Activated T-cell treated with anti-CD3 and anti-CD28 coated beads, Interleukin-2, amount 50 U/mL, for 1 hour (primary cell): ENCODE measurements at places on chromosomes 3 and 15.

DNA sequence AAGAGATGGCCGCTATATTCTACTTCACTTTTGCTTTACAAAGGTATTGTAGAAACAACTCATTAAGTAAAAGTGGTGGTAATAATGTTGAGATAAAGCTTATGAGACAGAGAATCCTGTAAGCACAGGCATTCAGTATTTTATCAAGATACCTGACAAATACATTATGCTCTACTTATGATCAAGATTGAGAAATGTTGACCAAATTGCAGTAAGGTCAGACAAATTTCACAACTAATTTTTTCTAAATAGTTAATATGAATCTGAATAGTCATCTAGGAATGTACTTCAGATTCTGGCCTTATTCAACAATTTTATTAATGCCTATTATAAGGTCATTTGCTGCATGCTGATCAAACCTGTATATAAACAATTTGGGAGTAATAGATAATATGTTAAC is 95.1 kb upstream of the MBNL1 start:
- DNase-seq, result no peak

- no peak for DNase-seq
Measured at GRCh38 chr3:11411956-11412355, 139.8 kb downstream of the ATG7 start.

- DNase-seq, result no peak
Measured at GRCh38 chr3:40754994-40755393, 230.2 kb downstream of the ZNF621 start.

DNA sequence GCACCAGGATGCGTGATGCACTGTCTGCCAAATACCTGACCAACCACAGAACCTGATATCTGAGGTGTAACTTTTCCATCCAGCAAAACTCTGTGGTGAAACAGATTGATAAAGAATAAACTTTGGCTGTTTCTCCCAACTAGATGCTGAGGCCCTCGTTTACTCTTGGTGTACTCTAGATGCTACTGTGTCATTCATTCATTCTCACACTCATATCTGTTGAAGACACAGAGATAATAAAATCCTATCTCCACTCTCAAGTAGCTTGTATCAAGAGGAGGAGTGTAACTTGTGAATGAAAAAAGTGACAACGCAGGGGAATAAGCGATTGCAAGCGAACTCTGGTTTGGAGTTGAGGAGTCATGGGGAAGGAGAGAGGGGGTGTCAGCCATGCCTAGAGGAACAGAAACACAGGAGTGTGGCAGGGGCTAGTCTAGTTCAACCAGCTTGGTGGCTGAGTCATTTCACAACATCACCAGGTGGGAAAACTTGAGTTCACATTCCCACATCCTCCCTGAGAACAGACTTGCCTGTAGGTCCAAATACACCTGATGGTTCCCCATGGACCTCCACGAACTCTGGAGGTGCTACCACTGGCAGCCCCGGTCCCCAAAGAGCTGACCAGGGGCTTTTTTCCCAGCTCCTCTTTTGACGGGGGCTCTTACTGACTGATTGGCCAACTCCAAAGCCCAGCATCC is 73.3 kb upstream of the SNRK start:
- no peak for DNase-seq

DNA sequence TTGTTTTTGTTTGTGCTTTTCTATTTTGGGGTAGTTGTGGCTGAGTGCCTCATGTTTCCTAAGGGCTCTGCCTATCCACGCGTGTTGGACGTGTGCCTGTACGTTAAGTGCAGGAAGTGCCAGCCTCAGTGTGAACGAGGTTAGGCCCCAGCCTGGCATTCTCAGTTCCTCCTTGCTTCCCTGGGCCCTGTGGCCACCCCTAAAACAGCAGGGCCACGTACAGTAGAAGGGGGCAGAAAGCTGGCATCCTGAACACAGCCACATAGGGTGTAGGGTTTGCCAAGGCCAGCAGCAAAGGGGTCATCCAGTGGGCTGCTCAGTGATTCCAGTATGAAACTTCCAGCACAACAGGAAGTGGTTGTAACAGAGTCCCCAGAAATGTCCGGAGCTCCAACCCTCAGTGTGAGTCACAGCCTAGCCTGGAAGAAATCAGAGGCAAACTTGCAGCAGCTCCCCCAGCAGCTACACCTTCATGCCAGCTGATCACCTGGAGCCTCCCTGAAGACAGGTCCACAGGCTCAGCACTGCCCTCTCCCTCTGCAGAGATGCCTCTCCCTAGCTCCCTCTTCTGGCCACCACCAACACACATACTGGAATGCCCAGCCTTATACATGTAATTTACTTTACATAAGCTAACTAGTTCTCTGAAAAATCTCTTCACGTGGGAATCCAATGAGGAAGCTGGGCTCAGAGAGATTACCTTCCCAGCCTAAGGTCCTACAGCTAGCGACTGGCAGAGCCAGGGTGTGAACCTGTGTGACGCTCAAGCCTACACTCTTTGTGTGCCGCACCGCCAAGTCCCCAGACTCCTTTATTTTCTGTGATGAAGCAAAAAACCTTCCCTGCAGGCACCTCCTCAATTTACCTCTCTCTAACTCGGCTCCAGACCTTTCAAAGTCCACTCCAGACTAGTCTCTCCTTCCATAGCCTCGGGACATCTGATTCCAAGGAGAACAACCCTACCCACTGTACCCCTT is 26.6 kb downstream of the ILDR1 start:
- DNase-seq, result no peak

DNA sequence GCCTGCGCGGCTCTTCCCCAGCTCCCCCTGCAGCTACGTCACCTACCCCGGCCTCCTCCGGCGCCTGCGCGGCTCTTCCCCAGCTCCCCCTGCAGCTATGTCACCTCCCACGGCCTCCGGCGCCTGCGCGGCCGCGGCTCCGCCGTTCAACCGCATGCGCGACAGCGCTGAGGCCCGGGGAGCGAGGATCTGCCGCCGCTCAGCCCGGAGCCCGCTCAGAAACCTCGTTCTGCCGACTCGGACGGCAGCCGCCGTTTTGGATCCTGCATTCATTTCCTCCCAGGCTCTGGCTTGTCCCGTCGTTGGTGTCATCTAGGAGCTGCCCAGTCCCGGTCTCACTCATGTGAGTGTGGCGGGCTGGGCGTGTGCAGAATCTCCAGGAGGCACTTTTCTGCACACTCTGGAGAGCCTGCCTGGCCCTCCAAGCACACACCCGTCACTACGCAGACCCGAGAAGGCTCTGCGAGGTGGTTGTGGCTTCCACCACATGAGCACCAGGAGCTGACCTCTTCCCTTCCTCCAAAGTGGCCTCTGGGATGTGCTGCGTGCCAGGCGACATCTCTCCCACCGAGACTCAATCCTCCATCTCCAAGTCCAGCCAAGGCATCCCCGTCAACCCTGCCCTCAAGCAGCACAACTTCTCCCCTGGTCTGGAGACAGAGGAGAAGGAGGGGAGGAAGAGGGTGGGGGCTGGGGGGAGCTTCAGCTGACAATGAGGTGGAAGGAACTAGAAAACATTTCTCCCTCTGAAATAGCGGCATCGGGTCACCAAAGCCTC is 165.3 kb downstream of the CHSY1 start:
- DNase-seq, result no peak

DNA sequence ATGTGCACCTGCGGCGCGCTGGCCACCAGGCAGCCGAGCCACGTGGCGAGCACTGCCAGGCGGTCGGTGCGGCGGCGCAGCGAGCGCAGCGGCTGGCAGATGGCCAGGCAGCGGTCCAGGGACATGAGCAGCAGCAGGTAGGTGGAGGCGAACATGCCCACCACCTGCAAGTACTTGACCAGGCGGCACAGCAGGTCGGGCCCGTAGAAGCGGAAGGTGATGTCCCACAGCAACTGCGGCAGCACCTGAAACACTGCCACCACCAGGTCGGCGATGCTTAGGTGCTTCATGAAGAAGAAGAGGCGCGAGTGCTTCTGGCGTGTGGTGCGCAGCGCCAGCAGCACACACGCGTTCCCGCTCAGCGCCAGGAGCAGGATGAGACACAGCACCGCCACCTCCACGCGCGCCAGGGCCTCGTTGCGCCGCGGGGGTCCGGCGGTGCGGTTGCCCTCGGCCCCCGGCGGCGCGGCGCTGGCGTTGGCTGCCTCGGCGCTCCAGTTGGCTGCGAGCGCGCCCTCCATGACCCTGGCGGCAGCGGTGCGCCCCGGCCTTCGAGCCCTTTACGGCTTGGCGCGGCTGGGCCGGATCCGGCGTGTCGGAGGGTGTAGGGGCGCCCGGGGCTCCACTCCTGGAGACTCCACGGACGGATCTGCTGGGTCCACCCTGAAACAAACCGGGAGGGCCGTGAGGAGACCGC is 1.6 kb downstream of the OXTR start:
- no peak for DNase-seq

- DNase-seq, result no peak
Measured at GRCh38 chr3:10508619-10509260, 3.4 kb upstream of the ATP2B2 start.

GRCh38 chr3:123802007-123802625 is 82.0 kb downstream of the MYLK start:
- no peak for DNase-seq

GRCh38 chr15:95604634-95605036 is 725.9 kb upstream of the NR2F2 start:
- DNase-seq, result no peak

DNA sequence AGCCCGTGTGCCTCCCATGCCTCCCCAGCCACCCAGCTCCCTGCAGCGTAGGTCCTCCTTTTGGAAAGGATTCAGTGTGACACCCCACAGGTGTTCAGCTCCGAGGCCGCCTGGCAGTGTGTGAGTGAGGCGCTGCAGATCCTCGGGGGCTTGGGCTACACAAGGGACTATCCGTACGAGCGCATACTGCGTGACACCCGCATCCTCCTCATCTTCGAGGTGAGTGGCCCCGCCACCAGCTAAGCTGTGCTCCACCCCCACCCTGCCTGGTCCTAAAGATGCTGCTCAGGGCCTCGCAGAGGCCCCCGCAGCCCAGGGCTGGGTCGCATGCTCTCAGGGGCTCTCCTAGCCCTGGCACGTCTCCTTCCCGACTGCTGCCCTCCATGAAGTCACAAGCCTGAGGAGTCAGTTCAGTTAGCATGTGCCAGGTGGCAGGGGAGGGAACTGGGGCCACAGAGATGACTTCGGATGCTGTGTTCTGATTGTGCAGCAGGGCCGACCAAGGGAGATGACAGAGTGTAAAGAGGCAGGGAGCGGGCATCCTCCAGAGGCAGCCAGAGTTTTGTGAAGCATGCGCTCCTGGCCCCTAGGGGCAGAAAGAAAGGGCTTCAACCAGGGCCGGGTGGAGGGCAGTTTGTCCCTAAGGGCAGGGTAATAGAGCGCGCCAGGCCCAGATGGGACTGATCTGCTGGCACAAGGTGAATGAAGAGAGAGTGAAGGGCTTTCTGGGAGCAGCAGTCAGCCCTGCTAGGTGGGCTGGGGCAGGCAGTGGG is 26.8 kb downstream of the ACAD9 start:
- DNase-seq, result no peak

DNA sequence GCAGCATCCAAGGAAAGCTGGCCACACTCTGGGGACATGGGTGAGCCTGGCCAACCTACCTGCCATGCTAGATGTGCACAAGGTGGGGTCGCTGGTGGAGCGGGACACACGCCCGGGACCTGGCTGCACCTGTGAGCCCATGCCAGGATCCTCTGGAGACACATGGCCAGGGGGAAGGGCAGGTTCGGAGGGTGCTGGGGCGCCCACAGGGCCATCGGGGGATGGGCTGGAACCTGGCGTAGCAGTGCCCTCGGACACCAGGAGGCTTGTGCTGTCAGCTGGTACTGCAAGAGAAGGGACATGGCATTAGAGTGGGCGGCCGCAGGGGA is 143.4 kb downstream of the NSMCE3 start:
- no peak for DNase-seq

GRCh38 chr15:66524838-66525237 is 19.7 kb downstream of the ZWILCH start:
- no peak for DNase-seq
